ENCODE measurements at places on chromosomes 5 and 9.

- no peak for DNase-seq
These were observed 132.7 kb downstream of the GNAQ start for GRCh38 chr9:77898864-77899263.

DNA sequence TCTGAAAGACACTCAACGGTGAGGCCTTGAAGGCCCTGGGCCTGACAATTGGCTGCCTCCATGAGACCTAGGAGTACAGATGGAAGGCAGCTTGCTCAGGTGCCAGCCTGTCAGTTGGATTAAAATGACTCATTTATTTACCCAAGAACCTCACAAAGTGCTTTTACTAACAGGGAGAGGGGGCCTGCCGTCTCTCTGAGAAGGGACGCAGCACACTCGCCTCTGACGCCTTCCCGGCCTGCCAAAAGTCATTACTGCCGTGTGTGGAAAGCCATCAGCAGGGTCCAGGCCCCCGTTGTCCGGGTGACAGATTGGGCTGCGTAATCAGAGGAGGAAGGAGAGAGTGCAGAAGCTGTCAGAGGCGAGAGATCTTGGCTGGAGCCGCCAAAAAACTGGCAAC lies 32.4 kb downstream of the DDX31 start:
- DNase-seq = no peak

DNA sequence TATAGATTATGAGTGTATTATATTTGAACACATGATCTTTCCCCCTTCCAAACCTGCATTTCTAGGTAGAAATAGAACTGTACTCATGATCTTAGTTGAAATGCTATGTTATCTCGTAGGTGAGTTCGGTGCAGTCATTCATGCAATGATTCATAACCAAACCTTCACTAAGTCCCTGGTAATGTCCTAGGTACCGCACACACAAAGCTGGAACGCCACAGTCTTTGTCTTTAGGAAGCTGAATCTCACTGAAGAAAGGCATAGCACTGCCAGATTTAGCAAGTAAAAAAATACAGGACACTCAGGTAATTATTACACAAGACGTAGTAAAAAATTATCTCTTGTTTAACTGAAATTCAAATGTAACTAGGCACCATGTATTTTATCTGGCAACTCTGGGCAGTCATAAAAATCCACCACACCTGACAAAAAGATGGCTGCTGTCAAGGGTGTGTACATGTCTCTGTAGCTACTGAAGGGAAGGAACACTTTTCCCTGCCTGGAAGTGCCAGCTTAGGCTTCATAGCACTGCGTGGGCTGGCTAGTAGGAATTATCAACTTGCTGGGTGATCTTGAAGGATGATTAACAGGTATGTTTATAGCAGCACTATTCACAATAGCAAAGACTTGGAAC lies 28.0 kb upstream of the TXN start:
- no peak for DNase-seq

DNA sequence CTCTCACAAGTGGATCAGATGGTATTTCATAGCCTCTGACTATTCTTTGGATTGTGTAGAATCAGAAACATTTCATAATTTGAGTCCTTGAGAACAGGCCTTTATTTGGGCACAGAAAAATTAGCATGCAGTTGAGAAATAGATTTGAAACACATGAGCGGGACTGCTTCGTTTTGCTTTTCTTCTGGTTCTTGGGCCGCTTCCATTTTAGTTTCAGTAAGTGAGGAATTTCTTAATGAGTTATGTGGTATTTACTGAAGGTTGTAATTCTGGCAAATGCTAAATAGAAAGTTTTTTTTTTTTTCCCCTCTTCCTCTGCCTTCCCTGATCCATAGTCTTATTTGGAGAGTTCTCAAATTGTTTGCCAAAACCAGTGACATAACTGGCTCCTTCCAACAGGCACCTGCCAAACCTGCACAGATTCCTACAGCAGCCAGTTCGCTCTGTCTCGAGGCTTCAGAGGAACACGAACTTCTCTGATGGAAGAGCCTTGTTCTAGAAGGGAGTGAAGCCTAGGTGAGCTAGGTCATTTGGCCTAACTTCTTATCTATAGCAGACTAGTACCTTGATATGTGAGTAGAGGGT lies 71.2 kb upstream of the SLC28A3 start:
- DNase-seq = no peak

GRCh38 chr9:95666096-95666784 lies 149.5 kb upstream of the PTCH1 start:
- DNase-seq = no peak

GRCh38 chr9:123322273-123323195 lies 33.5 kb upstream of the CRB2 start:
- no peak for DNase-seq

DNA sequence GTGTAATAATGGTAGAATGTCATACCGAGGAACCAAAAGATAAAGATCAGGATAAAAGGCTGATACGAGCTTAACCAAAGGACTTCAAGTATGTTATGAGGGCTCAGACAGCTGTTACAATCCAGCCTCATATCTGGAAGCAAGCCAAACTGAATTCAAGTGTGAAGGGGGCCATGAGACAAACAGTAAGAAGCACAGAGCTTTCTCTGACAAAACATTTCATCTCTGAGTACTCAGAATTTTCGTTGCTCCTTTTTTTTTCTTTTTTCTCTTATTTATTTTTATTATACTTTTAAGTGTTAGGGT lies 52.9 kb upstream of the CD180 start:
- DNase-seq = peak; percentile 51

- no peak for DNase-seq
These were observed 27.5 kb downstream of the KCNT1 start for GRCh38 chr9:135729480-135729879.

DNA sequence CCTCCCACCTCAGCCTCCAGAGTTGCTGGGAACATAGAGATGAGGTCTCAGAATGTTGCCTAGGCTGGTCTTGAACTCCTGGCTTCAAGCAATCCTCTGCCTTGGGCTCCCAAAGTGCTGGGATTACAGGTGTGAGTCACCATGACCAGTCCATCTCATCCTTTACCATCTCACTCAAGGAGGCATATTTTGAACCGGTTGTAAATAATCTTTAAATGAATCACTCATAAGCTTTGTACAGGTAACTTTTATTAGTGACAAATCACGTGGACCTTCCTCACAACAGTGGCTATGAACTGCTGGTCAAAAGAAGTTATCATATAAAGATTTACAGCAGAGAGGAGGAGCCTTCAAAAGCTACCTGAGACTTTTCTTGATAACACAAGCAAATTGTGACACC lies 70.7 kb downstream of the RFK start:
- peak; percentile 6 for DNase-seq

DNA sequence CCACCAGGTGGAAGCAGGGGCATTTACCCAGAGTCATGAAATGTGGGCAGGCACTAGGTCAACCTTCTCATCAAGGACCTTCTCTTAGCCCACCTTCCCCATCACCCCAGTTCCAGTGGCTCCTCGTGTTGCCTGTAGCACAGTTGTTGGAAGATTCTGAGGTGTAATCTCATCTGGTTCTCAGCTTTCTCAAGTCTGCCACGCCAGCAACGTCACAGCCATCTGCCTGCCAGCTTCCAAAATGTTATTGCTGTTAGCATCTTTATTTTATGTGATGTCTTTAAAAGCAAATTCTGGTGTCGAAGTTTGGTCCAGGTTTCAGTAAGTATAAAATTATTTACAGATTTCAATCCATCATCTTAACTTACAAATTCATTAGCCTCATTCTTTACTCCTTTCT lies 10.7 kb downstream of the C9orf153 start:
- DNase-seq = no peak

DNA sequence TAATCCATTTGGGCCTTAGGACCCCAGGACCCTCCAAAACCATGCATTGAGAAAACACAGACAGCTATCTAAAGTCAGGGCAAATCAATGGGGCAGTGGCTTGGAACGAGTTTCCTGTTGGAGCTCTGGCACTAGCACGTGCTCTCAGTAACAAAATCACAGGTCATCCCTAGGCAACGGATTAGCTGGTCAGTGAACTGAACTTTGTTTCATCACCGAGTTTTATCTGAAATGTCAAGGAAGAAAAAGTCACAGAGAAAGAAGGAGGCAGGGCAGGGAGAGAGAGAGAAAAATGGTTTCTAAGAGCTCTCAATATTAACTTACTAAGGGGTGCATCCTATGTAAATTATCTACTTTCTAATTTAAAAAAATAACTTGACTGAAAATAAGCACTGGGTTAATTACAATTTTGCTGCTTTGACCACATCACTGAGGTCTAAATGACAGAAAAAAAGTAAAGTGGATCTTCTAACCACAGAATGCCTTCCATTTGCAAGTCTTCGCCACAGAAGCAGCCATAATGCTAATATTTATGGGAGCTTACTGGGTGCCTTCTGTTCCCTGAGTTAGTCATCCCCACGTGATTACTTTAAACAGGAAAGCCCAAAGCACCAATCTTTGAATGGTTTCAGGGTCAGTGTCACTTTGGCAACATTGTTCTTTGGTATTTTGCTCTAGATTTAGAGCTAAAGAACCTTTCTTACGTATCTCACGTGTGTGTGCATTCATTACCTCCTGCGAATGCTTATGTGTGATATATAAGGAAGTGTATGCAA lies 503.9 kb downstream of the RASEF start:
- DNase-seq = no peak

- DNase-seq = no peak
These were observed 37.8 kb downstream of the ASTN2 start for GRCh38 chr9:117377046-117377445.

DNA sequence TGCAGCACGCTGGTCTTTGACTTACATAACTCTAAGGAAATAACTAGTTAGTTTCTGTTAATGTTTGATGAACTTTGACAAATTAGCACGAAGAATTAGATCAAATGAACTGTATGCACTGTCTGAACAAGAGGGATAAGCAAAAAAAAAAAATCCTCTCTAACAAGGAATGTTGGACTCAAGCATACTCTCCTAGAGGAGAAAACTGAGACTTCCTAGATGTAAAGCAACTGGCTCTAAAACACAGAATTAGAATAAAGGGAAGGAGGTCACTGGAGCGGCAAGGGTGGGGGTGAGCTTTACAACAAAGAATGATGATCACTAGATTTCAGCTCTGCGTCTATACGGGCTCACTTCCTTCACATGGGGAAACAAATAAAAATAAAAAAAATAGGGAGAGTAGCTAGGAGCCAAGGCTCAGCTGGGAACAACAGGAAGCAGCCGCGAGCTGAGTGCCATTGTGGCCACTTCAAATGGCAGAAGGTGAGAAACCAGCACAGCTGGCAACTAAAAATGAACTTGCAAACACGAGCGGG lies 48.7 kb upstream of the CEMIP2 start:
- no peak for DNase-seq

- DNase-seq = no peak
These were observed 327.4 kb downstream of the SH3GL2 start for GRCh38 chr9:17906176-17906840.

DNA sequence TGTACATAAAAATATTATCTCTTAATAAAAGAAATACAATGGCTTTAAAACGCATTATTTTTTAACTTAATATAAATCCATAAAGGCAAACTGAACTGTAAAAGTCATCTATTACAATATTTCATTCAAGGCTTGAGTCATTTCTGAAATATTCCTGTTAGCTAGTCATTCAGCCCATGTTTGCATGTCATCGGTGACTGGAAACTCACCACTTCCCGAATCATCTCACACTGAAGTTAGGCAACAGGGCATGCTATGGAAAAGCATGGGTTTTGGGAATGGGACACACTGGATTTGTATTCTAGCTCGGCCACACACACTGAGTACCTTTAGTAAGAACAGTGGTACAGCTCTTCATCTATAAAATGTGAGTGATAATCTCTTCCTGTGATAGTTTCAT lies 691.1 kb upstream of the C9orf72 start:
- DNase-seq = peak; percentile 66

DNA sequence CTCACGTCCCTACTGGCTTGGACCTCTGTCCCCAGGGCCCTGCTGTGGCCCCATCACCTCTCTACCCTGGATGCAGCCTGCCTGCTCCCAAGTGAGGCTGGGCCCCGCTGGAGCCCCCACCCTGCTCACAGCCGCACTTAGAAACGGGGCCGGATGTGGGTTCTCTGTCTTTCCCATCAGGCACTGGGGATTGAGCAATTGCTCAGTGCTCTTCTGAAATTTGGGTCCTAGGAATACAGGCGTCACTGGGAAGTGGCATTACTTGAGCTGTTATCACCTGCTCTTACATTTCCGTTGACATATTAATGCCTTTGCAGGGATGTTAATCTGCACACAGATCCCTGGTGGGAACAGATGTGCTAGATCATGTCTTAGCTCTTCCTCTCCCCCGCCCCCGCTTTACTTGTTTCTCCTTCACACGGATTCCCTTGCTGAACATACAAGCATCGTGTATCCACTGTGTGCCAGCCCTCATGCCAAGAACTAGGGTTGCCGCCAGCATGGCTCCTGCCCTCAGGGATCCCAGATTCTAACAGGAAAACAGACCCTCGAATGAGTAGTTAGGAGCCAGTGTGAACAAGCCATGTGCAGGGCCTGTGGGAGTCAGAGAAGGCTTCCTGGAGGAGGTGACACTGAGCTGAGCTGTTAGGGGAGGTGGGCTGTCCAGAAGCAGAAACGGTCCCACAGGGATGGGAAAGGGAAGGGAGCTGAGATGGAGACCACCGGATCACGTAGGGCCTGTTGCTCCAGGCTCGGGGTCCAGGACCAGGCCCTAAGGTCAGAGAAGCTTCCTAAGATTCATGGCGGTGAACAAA lies 65.1 kb downstream of the NEK6 start:
- no peak for DNase-seq

DNA sequence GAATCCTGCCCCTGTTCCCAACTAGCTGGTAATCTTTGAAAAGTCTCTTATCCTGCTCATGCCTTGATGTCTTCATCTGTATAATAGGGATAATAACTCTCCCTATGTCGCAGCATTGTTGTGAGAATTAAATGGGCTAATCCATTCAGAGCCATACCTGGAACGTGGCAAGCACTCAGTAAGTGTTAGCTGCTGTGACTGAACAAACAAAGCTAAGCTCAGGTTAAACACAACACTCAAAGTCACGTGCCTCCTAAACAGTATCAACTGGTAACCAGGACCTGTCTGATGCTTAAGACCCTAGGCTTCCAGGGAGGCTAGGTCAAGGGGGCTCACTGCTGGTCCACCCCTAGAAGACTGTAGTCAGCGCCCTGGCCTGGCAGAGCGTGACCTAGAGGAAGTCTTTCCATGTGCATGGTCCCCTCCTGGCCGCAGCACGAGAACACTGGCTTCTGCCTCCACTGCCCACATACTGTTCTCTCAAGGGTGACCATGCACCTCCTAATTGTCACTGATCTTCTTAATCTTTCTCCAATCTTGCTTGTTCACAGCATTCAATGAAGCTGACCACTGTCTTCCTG lies 211.1 kb downstream of the TTLL11 start:
- no peak for DNase-seq
